ENCODE measurements at places on chromosomes 7 and 10.

GRCh38 chr10:55160655-55161283 is 359.7 kb upstream of the PCDH15 start:
- no peak for DNase-seq

- DNase-seq = no peak
These were observed 631.0 kb upstream of the ANKRD30A start for GRCh38 chr10:36494371-36494770.

- DNase-seq = no peak
These were observed 97.7 kb downstream of the CUBN start for GRCh38 chr10:17031637-17032635.

DNA sequence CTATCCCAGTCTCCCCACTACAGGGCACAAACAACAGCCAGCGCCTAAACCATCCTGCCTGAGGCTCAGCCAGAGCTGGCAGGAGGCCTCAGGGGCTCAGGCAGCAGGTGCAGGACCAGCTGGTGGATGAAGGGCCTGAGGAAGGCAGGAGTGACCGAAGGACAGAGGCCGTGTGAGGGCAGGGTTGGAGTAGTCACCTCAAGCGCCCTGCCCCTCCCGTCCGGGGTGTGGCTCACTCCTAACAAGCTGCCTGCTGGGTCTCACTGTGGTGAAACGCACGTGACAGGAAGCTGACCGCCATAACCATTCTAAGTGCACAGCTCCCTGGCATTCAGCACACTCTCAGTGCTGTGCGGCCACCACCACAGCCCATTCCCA is 281.1 kb downstream of the ELFN1 start:
- DNase-seq = no peak

DNA sequence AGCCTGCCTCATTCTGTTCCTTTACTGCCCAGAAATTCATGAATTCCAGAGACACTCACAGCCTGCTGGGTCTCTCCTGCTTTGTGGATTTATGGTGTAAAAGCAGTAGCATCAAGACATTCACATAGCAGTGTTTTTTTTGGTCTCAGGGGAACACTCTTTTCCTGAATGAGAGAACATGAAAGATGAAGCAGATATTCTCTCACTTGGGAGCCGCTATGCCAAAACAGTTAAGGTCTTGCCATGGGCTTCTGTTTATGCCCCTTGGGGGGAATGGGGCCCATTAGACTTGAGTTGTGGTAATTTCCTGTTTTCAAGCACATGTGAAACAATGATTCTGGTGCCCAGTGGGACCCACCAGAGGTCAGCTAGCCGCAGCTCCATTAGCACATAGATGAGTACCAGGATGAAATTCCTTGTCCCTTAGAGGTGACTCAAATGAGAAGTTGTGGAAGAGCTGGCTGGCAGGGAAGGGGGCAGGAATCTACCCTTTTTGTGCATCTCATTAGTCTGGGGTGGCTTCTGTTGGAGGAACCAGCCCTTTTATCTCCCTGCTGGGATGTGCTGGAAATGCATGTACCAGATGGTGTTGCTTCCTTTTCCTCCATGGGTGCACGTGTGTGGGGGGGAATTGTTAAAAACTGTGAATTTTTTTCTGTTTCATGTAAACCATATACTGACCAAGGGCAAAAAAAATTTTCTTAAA is 13.3 kb downstream of the BMPER start:
- no peak for DNase-seq

DNA sequence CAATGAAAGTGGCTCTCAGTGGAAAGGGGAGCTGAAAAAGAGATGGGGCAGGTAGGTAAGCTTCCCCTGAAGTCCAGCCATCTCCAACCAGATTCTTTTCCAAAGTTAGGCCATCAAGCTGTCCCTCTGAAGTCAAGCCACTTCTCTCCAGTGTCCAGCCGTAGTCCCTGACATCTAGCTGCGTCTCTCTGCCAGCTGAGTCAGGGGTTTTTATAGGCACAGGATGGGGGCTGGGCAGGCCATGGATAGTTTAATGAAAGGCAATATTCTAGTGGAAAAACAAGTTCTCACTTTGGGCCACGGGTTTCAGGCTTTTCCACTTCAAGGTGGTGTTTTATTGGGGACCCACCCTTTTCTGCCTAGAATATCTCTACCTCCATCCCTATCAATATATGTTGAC is 36.8 kb downstream of the AVL9 start:
- no peak for DNase-seq

GRCh38 chr10:109971634-109972033 is 36.1 kb upstream of the ADD3 start:
- DNase-seq = no peak

GRCh38 chr10:74929197-74929596 is 102.8 kb downstream of the KAT6B start:
- no peak for DNase-seq

GRCh38 chr10:129450391-129450790 is 16.6 kb upstream of the MGMT start:
- no peak for DNase-seq

- no peak for DNase-seq
These were observed 279.9 kb upstream of the SORCS1 start for GRCh38 chr10:107444443-107444842.

- no peak for DNase-seq
These were observed 81.6 kb downstream of the CYP51A1 start for GRCh38 chr7:92052684-92053083.

- no peak for DNase-seq
These were observed 396.2 kb downstream of the HTR7 start for GRCh38 chr10:90461437-90462155.

GRCh38 chr10:126713594-126713993 is 43.1 kb upstream of the C10orf90 start:
- DNase-seq = no peak

GRCh38 chr10:115980470-115980869 is 292.5 kb downstream of the GFRA1 start:
- DNase-seq = no peak

- no peak for DNase-seq
These were observed 35.0 kb upstream of the MRPS16 start for GRCh38 chr10:73287441-73287840.

DNA sequence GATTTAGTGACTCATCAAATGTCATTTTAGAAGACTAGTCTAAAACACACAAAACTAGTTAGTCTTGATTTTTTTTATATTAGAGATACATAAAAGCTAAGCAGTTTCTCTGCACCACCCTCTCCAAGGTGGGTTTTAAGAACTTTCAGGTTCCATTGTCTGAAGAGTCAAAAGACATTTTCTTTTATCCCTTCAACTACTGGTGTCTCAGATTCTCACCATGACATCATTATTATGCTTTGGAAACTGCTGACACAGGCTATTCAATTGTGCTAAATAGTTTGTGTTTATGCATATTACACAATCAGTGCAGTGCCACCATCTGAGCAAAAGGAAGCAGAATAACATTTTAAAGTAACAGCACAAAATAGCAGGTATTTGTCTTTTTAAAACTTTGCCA is 52.2 kb downstream of the IGF2BP3 start:
- no peak for DNase-seq

GRCh38 chr10:6402349-6402709 is 177.7 kb downstream of the PRKCQ start:
- no peak for DNase-seq

- DNase-seq = no peak
These were observed 255.5 kb upstream of the KMT2E start for GRCh38 chr7:104758504-104758903.

- DNase-seq = no peak
These were observed 228.2 kb downstream of the AHR start for GRCh38 chr7:17526621-17527020.

GRCh38 chr7:155377838-155378579 is 79.9 kb upstream of the EN2 start:
- DNase-seq = no peak

DNA sequence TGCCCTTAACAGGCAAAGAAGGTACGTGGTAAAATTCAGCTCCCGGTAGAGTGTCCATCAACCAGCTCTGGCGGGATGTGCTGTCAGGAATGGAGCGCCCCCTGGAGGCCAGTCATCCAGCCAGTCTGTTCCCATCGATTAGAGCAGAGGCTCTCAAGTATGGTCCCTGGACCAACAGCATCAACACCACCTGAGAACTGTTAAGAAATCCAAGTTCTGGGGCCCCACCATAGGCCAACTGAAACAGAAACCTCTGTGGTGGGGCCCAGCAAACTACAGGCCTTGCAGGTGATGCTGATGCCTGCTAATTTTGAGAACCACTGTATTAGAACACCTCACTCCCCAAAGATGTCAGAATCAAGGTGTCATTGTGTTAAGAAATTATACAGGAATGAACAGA is 109.2 kb downstream of the DPY19L1 start:
- DNase-seq = peak; percentile 9

DNA sequence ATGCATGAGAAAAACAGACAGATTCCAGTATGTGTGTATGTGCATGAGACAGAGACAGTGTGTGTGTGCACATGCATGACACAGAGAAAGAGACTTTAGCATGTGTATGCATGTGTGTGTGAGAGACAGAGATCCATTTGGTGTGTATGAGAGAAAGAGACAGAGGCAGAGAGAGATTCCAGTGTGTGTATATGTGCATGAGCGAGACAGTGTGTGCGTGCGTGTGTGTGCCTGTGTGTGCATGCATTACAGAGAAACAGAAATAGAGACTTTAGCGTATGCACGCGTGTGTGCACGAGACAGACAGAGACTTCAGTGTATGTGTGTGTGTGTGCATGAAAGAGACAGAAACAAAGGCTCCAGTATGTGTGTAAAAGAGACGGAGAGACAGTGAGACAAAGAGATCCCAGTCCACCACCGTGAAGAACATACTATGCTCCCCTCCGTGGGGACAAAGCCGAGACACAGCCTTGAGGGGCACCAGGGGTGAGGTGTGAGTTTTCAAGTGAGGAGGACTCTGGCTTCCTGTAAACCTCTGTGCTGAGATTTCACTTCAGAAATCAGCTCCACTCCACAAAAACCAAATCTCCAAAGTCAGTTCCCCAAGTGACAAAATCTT is 188.9 kb downstream of the GRID1 start:
- DNase-seq = no peak

- no peak for DNase-seq
These were observed 251.9 kb downstream of the AGMO start for GRCh38 chr7:15309872-15310271.

DNA sequence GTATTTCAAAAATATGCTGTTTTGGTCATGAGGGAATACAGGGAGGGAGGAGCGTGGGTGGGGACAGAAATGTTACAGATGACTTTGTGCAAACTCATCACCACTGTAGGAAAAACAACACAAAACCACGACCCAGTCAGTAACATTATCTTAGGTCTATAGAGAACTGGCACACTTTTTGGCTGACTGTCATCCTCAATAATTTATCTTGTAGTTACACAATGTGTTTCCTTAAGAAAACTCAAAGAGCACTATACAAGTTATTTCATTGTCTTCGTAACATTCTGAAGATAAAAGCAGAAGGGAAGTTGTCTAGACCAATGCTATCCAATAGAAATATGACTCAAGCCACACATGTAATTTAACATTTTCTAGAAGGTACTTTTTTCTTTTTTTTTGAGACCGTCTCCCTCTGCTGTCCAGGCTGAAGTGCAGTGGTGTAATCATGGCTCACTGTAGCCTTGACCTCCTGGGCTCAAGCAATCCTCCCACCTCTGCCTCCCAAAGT is 16.9 kb upstream of the CDK14 start:
- DNase-seq = no peak

GRCh38 chr10:91617072-91617609 is 15.7 kb downstream of the PPP1R3C start:
- DNase-seq = no peak

DNA sequence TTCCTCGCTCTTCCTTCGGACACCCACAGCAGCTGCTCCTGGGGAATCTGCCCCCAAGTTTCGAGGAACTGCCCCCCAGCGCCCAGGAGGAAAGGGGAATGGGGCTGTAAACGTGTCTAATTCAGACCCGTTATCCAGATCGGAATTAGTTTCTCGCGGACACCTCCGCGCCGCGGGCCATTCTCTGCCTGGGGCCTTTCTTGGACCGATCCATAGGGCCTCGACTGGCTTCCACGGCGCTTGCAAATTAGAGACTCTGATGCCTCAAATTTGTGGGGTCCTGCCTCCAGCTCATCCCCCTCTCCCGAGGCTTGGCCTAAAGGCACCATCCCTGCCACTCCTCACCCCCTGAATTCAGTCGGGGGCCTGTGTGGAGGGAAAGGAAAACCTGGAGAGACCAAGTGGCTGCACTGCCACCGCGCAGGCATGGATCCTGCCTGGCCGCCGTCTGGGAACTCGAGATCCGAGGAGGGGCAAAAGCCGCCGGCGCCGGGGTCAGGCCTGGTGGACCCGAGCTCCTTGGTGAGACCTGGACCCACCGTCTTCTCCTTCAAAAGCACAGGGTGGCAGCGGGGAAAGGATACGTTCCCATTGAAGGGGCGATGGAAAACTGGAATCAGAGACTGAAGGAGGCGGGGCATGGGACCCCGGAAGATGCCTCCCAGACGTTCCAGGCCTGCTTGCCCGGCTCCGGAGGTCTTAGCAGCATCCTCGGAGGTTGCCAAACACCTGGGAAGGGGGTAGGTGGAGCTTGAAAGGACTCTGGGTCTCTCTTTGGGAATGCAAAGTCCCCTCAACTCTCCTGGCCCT is 13.7 kb downstream of the LBX1 start:
- DNase-seq = no peak

DNA sequence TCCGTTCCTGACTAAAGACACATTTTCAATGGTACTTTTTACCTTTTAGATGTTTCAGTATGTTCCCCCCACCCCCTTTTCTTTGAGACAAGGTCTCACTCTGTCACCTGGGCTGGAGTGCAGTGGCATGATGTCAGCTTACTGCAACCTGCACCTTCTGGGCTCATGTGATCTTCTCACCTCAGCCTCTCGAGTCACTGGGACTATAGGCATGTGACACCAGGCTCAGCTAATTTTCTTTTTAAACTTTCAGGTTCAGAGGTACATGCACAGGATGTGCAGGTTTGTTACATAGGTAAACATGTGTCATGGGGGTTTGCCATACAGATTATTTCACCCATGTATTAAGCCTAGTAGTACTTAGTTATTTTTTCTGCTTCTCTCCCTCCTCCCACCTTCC is 99.3 kb upstream of the RPA3 start:
- no peak for DNase-seq

DNA sequence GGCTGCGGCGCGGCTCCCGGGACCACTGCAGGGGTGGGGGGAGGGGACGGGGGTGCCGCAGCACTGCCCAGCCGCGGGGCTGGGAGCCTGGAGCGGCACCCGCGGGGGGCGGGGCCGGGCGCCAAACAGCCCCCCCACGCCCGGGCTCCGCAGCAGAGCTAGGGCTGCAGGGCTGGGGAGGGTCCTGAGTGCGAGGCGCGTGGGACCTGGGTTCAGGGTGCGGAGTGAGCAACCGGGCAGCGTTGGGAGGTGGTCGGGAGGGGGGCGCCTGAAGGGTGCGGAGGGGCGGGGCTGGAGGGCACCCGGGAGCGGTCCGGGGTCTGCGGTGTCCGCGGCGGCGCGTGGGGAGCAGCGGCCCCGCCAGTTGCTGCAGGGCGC is 528 bp downstream of the CAMK2G start:
- no peak for DNase-seq

- DNase-seq = no peak
These were observed 67.0 kb downstream of the ZRANB1 start for GRCh38 chr10:125008689-125009638.

DNA sequence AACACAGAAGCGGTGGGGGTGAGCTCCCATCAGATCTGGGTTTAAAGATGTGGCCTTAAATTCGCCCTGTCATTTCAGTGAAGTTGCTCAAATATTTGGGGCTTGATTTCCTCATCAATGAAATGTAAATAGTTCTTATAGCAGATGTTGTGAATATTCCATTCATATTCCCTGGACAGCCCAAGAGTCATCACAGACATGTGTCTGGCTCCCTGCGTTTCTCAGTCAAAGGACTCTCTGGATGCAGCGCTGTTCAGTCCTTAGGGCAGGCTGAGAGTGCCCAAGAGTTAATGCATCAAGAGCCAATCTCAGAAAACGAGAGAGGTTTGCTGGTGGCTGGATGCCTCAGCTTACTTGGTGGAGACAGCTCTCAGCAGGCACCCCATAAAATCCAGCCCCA is 475.5 kb upstream of the VSTM2A start:
- DNase-seq = no peak
